SW 1271 (cell line): ENCODE measurements at places on chromosomes 11 and 22.

GRCh38 chr22:28054819-28055208 is 135.8 kb upstream of the PITPNB start:
- no peak for DNase-seq

DNA sequence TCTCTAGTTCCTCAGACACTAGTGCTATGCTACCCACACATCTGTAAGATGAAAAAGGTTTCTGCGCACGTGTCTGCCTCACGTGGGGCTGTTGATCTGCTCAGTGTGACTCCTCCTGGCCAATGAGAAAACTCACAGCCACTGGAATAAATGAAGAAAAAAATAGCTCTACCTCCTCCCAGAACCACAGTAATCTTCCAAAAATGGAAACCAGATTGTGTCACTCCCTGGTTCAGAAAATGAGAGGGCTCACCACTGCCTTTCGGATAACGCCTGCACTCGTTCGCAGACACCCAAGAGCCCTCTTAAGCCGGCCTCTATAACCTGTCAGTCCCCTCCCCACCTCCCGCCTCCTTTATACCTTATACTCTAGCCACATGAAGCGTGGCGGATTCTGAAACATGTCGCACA is 5.1 kb downstream of the APBB1 start:
- no peak for DNase-seq

DNA sequence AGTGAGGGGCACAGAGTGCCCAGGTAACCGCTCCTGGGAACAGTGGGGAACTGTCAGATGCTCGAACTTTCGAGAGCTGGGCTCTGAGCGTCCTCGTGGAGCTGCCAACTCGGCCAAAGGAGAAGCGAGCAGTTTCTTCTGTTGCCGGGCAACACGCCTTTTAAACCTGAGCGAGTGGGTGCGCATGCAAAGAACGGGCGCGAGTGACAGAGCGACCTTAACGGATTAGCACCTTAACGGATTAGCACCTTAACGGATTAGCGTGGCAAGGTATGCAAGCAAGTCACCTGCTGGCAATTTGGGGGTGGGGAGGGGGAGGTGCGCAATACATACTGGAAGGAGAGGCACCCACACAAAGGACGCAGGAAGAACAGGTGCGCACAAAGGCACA is 61.8 kb upstream of the PRODH start:
- DNase-seq = no peak

GRCh38 chr11:19725379-19726079 is 12.9 kb downstream of the NAV2 start:
- DNase-seq = no peak

DNA sequence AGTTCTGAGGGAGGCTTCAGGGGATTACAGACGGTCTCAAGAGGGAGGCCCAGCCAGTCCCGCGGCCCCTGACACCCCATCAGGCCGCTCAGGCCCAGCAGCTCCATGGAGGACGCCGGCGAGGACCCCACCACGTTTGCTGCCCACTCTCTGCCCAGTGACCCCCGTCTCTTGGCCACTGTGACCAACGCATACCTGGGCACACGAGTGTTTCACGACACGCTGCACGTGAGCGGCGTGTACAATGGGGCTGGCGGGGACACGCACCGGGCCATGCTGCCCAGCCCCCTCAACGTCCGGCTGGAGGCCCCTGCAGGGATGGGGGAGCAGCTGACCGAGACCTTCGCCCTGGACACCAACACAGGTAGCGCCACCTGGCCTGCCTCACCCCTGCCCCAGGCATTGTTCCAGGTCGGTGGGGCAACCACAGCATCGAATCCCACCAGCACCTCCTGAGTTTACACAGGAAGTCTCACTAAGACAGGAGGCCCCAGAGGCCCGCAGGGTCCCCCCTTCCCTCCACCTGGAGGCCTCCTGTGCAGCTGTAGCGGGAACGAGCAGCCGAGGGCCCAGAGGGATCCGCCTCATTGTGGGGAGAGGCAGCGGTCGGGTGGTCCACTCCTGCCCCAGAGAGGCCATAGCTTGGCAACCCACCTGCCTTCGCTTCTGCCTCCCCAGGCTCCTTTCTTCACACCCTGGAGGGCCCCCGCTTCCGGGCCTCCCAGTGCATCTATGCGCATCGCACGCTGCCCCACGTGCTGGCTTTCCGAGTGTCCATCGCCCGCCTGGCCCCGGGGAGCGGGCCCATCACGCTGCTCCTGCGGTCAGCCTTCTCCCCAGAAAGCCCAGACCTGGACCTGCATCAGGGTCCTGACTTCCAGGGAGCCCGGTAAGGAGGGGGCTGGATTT is 1.0 kb downstream of the PGGHG start:
- DNase-seq = no peak

GRCh38 chr11:101435408-101435973 is 148.3 kb downstream of the TRPC6 start:
- no peak for DNase-seq

DNA sequence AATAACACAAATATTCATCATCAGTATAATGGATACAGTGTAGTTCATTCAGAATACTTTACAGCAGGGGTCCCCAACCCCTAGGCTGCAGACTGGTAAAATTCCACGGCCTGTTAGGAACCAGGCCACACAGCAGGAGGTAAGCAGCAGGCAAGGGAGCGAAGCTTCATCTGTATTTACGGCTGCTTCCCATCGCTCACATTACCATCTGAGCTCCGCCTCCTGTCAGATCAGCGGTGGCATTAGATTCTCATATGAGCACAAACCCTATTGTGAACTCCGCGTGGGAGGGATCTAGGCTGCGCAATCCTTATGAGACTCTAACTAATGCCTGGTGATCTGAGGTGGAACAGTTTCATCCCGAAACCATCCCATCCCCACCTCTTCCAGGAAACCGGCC is 125.1 kb downstream of the SERGEF start:
- no peak for DNase-seq

DNA sequence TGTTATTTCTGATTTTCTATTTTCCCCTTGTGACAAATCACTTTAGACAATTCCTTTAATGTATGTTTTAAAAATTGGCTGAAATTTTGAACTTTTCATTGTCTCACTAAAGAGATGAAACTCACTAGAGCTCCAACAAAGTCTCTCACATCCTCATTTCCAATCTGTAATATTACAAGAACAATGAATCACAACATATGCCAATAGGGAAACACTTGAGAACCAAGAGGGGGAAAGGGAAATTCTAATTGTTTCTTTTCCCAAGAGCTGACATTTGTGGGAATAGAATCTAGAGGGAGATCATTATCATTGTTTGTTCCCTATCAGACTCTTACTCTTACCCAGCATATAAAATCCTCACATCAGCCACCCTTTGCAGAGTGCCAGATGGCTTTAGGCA is 28.2 kb downstream of the OR10D3 start:
- no peak for DNase-seq

- DNase-seq = no peak
Observed at GRCh38 chr11:104385884-104386283, 221.9 kb upstream of the PDGFD start.

GRCh38 chr22:29157759-29158535 is 47.7 kb upstream of the EMID1 start:
- DNase-seq = no peak

GRCh38 chr11:8768625-8769333 is 86.2 kb downstream of the RPL27A start:
- no peak for DNase-seq

DNA sequence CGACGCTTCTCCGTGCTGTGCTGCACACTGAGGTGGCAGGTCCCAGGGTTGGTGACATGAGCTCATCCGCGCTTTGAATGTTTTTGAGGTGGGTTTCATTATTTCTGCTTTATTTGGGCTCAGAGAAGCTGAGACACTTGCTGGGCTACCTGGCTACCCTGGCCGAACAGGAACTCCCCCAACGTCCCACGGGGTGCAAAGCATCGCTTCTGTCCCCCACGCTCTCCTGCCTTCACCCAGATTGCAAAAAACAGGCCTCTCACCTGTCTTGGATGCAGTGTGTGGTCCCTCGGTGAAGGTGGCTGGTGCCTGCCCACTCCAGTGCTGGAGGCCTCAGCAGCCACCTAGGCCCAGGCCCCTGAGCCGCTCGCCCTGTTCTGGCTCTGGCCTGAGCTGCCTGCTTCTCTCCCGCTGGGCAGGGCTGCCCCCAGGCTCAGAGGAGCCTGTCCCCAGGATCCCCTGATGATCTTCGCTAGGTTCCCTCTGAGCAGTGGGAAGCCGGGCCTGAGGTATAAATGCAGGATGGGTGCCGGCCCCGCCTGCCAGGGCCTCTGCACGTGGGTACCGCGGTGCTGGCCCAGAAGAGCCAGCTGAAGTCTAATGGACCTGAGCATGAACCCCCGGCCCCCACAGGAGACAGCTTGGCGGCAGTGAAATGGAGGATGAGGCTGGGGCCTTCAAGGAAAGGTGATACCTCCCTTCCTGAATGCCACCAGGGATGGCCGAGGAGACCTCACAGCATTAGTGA is 15.8 kb upstream of the MRGPRD start:
- DNase-seq = no peak

DNA sequence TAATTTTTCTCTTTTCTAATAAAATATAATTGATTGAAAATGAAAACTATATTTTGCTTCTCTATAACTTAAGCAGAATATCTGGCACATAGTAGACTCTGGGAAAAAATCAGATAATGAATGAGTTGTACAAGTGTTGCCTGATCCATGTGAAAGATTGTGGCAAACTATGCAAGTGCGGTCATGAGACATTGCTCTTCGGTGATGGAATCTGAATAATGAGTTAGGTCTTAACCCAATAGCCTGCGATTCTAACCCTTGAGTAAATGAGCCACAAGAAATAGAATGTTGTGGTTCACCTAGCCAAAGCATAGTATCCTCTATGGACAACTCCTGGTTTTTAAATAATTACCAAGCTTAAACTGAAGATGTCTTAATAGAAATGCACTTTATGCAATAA is 333.7 kb upstream of the LUZP2 start:
- DNase-seq = no peak

DNA sequence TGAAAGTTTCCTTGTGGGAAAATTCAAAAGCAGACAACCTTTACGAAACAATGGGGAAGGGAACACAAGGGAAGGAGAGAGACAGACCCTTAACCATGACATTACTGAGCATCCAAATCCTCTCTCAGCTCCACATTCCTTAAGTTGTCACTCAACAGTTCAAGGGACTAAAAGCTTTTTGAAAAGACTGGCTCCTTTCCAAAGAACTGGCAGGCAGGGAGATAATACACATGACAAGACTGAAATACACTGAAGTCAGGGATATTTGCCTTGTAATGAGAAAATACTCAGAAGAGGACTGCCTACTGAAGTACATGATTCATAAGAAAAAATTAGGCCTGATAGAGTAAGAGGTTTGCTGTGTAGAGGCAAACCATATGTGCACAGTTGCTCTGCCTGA is 69.1 kb downstream of the SMCO4 start:
- DNase-seq = no peak

DNA sequence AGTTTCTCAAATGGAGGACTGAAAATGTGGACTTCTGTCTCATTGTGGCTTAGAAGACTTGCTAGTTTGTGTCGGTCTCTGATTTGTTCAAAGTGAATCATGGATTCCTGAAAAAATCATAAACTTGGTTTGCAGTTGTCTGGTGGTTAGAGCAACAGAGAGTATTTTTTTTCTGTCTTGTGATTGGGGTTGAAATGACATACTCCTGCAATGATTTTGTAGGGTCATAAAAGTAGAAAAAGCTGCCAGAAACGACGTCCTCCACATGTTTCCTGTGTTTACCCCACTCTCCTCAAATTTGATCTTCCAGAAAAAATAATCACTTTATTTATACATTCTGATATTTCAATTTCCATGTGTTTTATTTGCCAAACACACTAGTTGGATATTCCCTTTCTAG is 219.2 kb upstream of the PGR start:
- no peak for DNase-seq

- DNase-seq = no peak
Observed at GRCh38 chr11:12270215-12270797, 107.1 kb upstream of the PARVA start.

DNA sequence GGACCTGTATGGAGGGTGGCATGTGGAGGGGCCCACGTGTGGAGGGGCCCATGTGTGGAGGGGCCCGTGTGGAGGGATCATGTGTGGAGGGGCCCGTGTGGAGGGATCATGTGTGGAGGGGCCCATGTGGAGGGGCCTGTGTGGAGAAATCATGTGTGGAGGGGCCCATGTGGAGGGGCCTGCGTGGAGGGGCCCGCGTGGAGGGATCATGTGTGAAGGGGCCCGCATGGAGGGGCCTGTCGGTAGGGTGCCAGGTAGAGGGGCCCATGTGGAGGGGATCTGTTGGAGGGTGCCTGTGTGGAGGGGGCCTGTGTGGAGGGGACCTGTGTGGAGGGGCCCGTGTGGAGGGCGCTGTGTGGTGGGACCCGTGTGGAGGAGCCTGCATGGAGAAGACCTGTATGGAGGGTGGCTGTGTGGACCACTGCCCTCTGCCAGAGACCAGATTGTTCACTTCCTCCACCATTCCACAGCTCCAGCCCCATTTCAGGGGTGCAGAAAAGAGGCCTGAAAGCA is 47.0 kb downstream of the IGLL5 start:
- no peak for DNase-seq

DNA sequence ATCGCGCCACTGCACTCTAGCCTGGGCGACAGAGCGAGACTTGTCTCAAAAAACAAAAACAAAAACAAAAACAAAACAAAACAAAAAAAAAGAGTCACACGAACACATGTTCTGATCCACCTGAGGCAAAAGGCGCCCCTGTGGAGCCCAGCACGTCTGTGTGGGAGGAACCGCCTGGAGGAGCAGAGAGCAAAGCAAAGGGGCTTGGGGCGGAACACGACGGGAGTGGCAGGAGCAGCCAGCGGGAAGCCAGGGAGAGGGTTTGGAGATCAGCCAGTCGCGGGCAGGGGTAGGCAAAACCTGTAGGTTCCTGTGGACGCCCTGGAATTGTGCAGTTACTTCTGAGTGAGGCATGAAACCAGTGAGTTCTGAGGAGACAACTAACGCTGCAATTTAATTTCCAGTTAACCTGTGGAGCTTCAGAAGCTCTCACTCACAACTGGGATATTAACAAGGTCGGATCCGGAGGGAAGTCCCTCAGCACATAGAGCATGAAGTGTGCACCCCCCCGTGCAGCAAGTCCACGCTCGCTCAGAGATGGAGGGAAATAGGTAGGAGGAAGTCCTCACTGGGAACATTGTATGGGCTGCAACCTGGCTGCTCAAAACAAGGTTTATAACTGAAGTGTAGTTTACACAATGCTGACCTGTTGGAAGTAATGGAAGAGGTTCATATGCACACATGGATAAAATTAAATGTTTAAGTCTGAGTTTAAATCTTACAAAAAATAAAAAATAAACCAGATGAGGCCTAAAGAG is 13.2 kb upstream of the USP18 start:
- DNase-seq = no peak

DNA sequence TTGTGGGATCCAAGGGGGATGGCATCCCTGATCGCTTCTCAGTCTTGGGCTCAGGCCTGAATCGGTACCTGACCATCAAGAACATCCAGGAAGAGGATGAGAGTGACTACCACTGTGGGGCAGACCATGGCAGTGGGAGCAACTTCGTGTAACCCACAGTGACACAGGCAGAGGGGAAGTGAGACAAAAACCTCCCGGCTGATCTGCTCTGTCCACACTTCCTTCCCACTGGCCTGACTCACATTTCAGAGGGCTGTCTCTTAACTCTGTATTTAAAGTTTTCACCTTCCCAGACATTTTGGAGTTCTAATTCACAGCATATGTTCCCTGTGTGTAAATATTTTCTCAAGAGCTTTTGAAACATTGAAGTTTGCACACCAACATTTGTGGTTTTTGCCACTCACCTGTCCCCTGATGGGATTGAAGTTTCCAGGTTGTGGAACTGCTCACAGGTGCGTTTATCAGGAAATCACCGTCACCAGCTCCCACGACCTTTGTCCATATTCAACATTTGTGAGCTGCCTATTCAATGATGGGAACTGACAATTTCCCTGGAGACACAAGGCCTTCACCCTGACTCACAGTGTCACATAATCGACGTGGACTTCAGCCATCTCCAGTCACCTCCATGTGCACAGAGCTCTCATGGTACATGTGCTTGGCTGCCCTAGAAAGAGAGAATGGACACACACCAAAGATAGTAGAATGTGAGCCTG is 99.2 kb downstream of the VPREB1 start:
- DNase-seq = no peak
